ENCODE measurements at places on chromosomes 2 and 18.

GRCh38 chr2:45987856-45988255, 309.4 kb upstream of the EPAS1 start:
- no peak for DNase-seq

GRCh38 chr2:3216841-3217495, 160.7 kb downstream of the EIPR1 start:
- no peak for DNase-seq

GRCh38 chr2:182445391-182445965, 18.6 kb upstream of the PDE1A start:
- DNase-seq, result no peak

DNA sequence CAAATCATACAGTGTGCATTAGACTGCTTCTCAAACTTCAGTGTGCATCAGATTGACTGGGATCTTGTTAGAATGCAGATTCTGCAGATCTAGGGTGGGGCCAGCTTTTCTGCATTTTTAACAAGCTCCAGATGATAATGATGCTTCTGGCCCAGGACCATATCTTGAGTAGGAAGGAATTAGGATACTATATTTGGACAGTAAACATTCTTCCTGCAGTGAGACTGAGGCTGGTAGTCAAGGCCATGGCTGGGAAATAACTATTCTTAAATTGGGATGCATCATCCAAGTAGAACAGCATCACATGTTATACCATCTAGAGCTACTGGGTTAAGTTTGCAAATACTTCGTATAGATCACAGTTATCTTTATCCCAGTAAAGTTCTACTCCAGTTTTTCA, 28.4 kb upstream of the ARMC9 start:
- no peak for DNase-seq

DNA sequence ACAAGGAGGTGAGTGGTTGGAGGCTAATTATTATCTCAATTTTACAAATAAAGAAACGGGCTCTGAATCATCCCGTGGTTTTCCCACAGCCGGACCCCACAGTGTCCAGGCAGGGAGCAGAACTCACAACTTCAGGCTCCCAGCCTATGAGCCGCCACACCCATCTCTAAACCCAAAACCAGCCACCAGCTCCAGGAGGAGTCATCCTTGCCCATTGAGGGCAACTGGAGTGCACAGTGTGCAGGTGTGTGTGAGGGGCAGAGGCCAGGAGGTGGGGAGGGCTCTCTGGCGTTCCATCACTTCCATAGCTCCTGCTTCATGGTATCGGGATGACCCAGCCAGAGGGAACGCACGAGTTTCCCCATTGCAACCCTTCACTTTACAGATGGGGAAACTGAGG, 144.5 kb downstream of the CYP26B1 start:
- DNase-seq, result no peak

GRCh38 chr18:77113361-77114151, 19.0 kb downstream of the MBP start:
- no peak for DNase-seq

- no peak for DNase-seq
Observed at GRCh38 chr2:13876491-13877037, 756.0 kb upstream of the LRATD1 start.

- DNase-seq, result no peak
Observed at GRCh38 chr18:12577848-12578247, 80.1 kb downstream of the SPIRE1 start.

DNA sequence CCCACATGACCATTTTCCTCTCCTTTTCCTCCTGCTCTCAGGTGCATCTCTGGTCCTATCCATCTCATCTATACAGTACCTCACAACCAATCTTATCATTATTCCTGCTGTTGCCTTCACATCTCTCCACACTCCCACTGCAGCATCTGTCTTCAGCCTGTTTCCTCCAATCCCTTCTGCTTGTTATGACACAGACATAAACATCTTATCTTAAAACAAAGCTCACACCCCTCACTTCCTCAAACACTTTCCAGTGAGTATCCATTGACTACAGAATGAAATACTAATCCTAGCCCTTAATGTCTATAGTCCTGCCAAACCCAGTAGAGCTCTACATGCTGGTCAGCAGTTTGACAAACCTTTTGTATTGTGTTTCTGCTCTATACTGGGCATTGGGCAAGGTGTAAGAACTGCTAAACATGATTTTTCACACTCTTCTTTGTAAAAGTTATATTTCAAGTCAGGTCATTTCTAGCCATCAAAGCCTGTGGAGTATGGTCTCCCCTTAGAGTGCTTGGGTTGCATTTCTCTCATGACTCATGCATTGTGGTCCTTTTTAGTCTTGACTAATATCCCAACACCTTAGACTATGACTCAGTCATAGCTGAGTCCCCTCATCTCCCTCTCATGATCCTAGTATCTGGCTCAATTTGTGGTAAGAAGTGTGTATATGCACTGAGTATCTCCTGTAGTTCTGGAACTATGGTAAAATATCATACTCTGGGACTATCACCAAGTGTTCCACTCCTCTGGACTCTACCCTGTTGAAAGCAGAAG, 187.0 kb downstream of the CYRIA start:
- no peak for DNase-seq

- no peak for DNase-seq
Observed at GRCh38 chr18:76382275-76382674, 112.8 kb downstream of the ZNF516 start.

DNA sequence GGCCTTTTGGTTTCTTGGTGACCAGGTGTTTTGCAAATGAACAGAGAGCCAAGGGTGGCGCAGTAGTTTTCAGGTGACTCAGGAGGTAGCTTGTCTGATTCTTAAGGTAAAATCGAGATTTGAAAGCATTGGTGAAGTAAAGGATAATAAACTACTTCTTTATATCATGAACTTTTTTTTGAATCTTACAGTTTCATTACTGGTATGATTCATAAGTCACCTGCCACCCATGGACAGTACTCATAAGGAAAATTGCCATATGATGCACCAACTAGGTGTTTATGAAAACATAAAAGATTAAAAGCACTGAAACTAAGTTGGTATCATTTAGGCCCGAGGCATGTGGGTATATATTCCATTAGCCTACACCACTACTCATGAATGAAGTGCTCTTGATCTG, 84.1 kb upstream of the MGAT5 start:
- DNase-seq, result no peak

- peak; percentile 77 for DNase-seq
Observed at GRCh38 chr2:199704358-199705238, 146.4 kb downstream of the FTCDNL1 start.

- no peak for DNase-seq
Observed at GRCh38 chr2:49753344-49753985, 599.1 kb upstream of the FSHR start.

GRCh38 chr2:1940679-1941078, 196.4 kb upstream of the PXDN start:
- DNase-seq, result no peak

DNA sequence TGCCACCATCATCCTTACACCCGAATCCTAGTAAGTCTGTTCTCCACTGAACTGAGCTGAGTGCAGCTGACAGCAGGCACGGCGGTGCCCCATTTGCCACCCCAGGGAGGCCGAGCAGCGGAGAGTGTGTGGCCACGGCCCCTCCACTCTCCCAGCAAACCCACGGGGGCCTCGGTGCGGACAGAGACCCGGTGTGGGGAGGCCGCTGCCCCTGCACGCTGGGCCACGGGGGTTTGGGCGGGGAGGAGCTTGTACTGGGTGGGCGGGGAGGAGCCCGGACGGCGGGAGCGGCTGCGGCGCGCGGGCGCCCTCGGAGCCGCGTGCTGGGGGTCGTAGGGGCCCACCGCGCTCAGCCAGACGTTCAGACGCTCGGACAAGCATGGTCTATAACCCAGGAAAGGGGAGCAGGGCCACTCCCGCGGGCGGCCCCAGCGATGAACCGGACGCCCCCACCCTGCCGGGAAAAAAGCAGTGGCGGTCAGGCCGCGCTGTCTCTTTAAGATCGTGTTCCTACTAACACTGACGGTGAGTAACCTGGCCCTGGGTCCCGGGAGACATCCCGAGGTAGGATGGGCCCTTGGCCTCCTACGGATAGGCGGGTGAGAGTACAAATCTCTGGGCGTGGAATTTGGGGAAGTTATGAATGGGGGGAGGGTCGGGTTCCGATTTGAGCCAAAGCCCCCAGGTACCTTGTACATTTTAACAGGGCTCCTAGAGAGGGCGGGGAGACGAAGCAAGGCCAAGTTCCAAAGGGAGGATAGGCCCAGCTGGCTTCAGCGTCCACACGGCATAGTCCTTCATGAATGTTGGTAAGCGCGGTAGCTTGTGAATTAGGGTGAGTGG, at the start of gene ITPRIPL1:
Gene ITPRIPL1 (plus strand): TSS at position 277 of the 843 bp plus-strand sequence. CDS start 523 bp downstream, at position 800.
- DNase-seq, result no peak

DNA sequence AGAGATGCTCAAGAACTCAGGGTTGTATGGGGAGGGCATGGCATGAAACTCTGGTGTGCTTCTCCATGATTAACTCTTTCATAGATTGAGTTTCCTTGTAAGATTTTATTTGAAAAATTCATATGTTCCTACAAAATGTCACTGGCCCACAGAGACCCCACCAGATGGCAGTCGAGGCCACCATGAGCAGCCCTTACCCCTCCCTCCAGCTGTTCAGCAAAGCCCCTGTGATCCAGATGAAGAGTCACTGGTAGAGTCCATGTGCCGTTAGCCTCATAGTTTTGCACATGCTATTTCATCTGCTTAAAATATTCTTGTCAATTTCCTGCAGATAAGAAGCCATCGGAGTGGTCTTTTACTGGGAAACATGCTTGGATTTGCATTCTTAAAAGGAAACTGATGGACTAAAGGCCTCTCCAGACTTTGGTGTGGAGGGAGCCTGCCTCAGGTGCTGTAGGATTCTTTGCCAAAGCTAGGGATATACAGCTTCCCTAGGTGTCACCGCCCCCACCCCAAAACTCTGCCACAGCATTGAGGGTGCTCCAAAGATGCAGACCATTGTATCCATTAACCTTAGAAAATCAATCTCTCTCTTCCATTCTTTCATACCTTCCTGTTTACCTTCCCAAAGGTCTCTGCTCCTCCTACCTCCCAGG, 18.8 kb downstream of the ZNF385B start:
- no peak for DNase-seq

GRCh38 chr2:139162456-139162855, 382.3 kb upstream of the NXPH2 start:
- DNase-seq, result no peak

DNA sequence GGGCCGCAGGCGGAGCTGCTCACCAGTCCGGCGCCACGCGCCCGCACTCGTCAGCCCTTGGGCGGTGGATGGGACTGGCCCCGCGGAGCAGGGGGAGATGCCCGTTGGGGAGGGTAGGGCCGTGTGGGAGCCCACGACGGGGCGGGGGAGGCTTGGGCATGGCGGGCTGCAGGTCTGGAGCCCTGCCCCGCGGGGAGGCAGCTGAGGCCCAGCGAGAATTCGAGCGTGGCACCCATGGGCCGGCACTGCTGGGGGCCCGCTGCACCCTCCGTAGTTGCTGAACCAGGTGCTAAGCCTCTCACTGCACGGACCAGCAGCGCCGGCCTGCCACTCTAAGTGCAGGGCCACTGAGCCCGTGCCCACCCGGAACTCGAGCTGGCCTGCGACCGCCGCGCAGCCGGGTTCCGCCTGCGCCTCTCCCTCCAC, 182.4 kb upstream of the ERBB4 start:
- no peak for DNase-seq

GRCh38 chr2:5885451-5886173, 193.4 kb downstream of the SOX11 start:
- DNase-seq, result no peak

DNA sequence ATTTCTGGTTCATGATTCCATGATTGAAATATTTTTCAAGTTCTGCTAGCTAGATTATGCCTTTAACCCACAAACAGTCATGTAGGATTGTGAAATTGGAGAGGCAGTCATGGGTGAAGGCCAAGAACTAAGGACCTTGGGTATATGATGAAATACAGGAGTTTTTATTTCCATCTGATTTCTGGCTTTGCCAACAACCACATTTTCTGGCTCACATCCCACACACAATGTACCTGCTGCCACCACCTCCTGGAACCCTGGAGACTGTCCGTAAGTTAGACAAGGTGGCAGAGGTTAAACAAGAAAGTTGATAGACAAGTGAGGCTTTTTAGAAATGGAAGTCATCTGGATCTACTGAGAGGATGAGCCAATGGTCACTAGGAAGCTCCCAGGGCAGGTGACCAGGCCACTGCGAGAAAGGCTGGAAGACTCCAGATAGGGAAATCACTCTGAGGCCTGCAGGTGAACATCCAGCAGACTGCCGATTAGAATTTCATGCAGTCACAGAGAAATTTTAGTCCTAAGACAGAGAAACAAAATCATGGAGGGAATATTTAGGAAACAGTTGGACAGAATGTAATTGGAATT, 402.0 kb downstream of the ALK start:
- peak; percentile 58 for DNase-seq

- DNase-seq, result no peak
Observed at GRCh38 chr2:65664931-65665330, 232.5 kb upstream of the SPRED2 start.

DNA sequence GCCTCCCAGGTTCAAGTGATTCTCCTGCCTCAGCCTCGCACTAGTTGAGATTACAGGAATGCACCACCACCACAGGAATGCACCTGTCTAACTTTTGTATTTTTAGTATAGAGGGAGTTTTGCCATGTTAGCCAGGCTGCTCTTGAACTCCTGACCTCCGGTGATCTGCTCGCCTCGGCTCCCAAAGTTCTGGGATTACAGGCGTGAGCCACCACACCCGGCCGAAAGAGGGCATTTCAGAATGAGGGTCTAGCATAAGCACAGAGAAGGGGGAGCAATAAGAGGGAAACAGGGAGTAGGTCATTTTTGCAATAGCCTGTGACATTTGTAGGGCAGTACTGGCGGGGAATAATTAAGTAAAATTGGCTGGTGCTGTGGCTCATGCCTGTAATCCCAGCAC, 1.9 kb upstream of the SPAST start:
- DNase-seq, result no peak

- no peak for DNase-seq
Observed at GRCh38 chr2:71417300-71418202, 35.8 kb upstream of the DYSF start.

GRCh38 chr2:84716564-84716963, 164.3 kb downstream of the TRABD2A start:
- DNase-seq, result no peak

DNA sequence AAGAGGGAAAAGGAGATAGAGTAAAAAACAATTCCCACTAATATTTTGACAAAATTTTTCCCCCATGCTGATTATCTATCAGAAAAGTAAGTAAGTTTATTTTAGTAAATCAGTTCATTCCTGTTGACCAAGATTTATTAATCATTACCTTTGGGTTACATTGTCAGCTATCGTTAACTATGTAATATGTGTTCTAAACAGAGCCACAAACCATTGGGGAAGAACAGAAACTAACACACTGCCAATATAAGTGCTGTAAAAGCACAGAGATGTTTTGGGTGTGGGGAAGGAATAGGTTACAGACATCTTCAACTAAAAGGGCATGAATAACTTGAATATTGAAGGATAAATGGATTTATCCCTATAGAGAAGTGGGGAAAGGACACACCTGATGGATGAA, 42.5 kb upstream of the ACADL start:
- no peak for DNase-seq

DNA sequence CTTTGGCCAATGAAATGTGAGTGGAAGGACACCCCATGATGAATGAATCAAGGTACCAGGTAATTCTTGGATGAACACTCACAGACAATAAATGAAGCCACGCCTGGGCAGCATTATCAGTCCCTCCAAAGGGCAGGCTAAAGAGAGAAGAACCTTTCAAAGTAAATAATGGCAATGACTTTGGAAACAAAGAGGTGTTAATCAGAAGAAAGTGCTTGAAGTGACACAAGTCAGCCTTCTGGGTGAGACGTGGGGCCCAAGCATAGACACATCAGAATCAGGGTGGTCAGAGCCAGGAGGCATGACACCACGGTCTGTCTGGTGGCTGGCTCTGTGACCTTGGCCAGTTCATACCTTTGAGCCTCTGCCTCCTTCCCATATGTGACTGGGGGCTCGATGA, 103.3 kb downstream of the POLR1A start:
- DNase-seq, result no peak

- no peak for DNase-seq
Observed at GRCh38 chr2:157813467-157813866, 62.7 kb downstream of the ACVR1 start.

All from suppressor macrophage treated with lipopolysaccharide for 4 hours (primary cell).